Kidney capillary endothelial cell (primary cell): ENCODE measurements at places on chromosomes 16 and 17.

- DNase-seq, result no peak
These were observed 119.8 kb downstream of the CCT6B start for GRCh38 chr17:34841467-34841866.

DNA sequence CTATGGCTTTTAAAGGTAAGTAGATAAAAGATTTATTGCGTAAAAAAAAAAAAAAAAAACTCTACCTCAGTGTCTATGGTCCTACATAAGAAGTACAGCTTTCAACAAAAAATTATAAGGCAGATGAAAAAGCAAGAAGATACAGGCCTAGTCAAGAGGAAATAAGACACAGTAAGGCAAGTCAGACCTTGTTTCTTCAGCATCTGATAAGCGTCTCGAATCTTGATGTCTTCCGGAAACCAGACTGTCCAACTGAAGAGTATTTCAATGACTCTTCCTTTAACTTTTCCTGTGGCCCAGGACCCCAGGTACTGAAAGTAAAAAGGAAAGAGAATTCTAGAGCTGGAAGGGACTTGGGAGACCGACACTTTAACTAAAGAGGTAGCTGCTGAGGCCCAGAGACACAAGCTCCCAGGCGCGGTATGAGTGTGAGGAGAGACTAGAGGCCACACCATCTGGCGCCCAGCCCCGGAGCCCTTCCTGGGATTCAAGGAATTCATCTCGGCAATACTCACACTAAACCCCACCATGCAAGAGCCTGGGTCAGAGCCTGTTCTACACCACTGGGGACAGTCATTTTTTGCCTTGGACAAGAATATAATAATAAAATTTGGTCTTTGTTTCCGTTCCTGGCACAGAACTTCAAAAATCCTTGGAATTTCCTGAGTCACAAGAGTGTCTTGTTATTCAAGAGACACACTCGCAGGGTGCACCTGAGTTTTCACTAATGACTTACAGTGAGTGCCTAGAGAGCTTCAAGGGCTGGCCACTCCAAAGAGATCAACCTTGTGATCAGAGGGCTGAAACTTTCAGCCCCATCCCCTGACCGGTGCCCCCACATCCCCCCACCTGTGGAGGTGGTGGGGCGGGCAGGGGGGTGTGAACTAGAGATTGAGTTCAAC, 18.6 kb downstream of the GGA2 start:
- peak; percentile 55 for DNase-seq

DNA sequence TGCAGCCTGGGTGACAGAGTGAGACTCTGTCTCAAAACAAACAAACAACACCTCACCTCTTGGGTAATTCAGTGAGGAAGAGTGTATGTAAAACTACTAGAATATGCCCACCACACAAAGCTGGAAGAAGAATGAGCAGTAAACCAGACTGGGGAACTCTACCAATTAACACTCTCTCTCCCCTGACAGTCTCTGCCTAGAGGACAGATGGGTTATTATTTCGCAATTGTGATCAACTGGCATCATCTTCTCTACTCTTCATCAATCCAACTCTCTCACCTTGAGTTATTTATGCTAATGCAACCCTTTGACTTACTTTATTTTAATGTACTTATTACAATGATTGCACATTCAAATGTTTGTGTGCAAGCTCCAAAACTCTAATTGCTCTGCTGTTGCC, 205.6 kb downstream of the XYLT1 start:
- no peak for DNase-seq

DNA sequence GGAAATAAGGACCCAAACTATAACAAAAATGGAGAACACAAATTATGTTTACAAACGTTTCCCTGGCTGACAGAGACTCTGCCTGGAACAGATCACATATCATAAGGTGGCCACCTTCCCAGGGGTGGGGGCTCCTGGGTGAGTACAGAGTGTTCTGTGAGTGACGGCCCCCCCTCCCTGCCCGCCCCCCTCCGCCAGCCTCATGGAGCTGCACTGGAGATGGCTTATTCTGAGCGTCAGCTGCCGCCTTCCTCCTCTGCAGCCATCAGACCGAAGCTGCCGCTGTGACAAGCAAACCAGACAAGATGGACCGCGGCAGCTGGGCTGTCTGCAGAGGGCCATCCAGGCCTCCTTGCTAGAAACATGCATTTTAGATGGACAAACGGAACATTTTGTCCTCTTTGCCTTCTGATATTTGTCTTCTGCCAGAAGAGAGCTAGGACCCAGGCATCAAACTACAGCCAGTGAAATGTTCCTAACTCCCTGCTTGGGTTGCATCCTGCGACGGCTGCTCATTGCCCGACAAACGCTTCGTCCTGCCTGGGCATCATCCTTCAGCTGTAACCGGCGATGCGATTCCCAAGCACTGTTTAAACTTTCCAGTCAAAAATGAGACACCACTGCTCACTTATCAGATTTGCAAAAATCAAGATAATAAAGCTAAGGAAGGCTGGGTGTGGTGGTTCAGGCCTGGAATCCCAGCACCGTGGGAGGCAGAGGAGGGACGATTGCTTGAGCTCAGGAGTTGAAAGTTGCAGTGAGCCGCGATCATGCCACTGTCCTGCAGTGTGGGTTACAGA, 15.3 kb upstream of the RPTOR start:
- DNase-seq, result no peak

- DNase-seq, result no peak
These were observed 46.9 kb upstream of the NKD1 start for GRCh38 chr16:50501251-50501650.
